ENCODE measurements at places on chromosomes 11 and 22.

GRCh38 chr11:126992065-126992803, 8.3 kb downstream of the KIRREL3 start:
- DNase-seq = peak; percentile 88

DNA sequence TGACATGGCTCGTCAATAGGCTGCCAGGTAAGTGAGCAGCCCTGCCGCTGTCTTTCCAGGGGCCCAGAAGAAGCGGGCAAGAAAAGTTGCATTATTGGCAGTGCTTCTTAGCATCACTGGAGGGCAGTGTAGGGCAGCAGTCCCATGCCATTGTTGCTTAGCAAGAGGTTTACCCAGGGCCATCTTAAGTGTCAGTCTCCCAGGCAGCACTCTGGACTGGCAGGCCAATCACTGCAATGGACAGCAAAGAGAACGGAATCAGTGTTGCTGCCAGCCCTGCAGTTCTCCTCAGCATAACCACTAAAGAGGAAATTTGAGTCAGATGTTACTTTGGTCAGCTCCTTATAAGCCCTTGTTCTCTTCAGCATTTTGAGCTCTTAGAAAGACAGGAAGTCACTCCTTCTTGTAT, 13.4 kb upstream of the GRK2 start:
- DNase-seq = peak; percentile 40

- DNase-seq = no peak
These were observed 40.4 kb downstream of the RRAS2 start for GRCh38 chr11:14318581-14318981.

DNA sequence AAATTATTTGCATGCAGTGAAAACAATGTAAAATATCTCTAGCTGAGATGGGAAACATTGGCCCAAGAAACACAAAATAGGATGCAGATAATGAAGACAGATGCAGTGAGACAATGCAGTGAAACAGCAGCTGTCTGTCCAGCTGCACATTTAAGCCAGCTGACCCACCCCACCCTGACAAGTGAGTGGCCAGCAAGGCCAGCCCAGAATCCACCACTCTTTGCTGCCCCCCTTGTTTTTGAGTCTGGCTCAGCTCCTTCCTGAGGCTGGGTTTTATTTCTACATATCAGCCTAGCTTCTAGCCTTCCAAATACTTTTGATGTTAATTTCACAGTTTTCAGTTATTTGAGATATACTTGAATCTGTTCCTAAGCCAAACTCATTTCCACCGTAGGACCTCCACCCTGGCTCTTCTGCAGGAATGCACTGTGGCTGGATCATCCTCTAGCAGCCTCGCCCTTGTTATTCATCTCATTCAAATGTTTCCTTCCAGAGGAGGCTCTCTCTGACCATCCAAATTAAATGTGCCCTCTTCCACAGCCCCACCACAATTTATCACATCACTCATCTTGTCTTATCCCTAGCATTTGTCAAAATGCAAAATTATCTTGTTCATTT, 154.1 kb upstream of the POU2AF2 start:
- peak; percentile 27 for DNase-seq

- no peak for DNase-seq
These were observed 959.8 kb downstream of the BRD1 start for GRCh38 chr22:48867891-48868290.

DNA sequence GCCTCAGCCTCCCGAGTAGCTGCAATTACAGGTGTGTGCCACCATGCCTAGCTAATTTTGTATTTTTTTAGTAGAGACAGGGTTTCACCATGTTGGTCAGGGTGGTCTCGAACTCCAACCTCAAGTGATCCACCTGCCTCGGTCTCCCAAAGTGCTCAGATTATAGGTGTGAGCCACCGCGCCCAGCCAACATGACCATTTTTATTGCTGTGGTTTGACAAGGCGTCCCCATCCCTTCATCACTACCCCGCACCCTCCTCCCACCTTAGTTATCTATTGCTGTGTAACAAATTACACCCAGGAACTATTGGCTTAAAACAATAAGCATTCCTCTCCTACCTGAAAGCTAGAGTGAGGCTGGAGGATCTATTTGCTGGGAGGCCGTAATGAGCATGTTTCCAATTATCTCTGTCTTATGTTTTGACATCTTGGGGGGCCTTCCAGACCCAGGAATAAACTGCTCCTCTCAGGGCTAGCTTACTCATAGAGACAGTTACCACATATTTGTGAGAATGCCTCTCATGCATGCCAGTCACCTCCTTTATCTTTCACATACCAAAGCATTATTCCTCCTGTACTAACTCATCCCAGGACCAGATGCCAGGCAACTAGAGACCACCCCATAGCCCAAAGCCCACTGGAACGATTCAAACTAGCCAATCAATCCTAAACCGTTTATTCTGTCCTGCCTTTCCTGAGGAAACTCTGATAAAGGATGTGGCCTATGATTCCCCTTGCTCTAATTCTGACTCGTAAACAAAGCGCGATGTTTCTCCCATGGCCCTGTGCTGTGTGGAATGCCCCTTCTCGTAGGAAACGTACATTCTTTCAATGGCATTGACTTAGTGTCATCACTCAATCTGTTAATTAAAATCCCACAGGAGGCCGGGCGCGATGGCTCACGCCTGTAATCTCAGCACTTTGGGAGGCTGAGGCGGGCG, 19.4 kb downstream of the SNU13 start:
- peak; percentile 35 for DNase-seq

GRCh38 chr22:50363166-50363802, 20.2 kb downstream of the PPP6R2 start:
- no peak for DNase-seq

DNA sequence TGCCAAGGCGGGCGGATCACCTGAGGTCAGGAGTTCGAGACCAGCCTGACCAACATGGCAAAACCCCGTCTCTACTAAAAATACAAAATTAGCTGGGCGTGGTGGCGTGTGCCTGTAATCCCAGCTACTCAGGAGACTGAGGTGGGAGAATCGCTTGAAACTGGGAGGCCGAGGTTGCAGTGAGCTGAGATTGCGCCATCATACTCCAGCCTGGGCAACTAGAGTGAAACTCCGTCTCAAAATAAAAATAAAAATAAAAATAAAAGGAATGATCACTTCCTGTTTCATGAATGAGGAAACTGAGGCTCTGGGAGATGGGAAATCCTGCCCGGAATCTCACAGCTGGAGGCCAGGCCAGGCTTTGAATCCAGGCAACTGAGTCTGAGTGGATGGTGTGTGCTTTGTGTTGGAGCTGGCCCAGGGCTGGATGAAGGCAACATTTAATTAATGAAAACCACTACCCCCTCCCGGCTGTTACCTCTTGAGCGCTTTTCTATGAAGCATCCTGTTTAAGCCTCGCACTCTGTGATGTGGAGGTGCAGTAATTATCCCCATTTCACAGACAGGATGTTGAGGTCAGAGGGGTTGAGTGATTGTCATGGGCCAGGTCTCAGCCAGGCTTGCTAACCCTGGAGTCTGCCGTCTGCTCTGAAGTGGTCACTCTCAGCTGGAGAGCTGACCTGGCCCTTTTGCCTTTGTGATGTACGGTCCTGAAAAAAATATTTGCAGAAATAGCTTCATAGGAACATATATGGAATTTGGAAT, 27.8 kb downstream of the LRP5 start:
- no peak for DNase-seq

DNA sequence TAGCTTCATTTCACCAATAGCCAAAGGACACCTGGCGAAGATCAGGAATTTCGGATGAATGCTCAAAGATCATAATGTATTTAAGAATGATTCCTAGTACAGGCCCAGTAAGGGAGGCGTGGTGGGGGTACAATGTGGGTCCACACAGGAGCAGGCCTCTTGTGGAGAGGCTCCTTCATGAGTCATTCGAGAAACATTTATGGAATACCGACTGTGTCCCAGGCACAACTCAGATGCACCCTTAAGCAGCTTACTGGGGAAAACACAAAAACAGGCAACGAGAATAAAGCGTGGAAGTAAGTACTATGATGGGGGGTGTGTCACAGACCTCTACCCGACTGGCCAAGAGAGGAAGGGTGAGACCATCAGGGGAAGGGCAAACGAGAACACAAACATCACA, 44.5 kb downstream of the SMCO4 start:
- no peak for DNase-seq

GRCh38 chr11:91927448-91927847, 297.2 kb upstream of the FAT3 start:
- DNase-seq = no peak

DNA sequence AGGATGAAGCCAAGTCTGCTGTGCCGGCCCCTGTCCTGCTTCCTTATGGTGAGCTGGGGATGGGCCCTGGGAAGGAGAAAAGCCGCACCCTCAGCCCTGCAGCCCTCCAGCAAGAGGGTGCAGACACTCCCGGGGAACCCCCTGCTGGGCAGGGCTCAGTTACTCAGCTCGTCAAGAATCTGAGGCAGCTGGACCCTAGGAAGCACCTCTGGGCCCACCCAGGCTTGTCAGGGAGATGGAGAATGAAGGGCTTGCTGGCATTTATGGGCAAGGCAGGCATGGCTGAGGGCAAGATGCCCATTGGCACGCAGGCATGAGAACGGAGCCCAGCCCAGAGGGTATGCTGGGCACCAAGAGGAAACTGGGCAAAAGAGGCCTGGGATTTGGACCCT, 12.9 kb downstream of the RELT start:
- DNase-seq = no peak

- DNase-seq = no peak
These were observed 256.5 kb upstream of the CADM1 start for GRCh38 chr11:115760461-115761320.

- no peak for DNase-seq
These were observed 103.1 kb downstream of the SNX19 start for GRCh38 chr11:130813196-130813595.

GRCh38 chr11:71998649-71999310, at the start of gene IL18BP:
TSS of gene IL18BP (plus strand) at chr11:71998909. CDS start at chr11:71999985, 1,076 bp downstream.
- no peak for DNase-seq

DNA sequence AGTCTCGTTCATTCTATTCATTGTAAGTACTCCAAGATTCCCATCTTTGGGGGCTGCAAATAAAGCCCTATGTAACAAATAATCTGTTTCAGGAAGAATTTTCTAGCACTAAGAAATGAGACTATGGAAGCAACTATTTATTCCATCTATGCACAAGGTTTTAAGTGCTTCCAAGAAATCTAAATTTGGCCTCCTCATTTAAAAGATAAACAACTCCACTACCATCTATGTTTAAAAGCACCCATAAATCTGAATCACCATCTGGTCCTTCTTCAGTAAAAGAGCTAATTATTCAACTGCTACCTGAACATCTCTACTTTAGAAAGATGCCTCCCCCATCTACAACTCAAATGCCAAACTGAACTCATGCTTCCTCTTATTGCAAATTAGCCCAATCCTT, 547.3 kb upstream of the LRRC4C start:
- no peak for DNase-seq

DNA sequence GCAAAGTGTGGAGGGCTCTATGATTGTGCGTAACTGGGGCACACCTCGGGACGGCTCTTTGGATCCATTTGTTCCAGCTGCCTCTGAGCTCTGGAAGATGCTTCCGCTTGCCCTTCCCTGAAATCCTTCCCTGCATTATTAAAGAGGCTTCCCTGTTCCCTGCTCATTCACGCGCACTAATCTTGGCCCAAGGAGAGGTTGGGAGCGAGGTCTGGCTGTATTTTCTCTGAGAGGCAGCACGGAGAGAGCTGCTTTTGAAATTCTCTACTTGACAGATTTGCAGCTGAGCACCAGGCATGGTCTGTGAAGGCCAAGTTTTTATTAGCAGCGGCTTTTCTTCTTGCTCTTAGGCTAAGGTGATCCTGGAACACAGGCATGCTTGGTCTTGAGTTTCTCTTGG, 94.8 kb upstream of the NTM start:
- DNase-seq = no peak

DNA sequence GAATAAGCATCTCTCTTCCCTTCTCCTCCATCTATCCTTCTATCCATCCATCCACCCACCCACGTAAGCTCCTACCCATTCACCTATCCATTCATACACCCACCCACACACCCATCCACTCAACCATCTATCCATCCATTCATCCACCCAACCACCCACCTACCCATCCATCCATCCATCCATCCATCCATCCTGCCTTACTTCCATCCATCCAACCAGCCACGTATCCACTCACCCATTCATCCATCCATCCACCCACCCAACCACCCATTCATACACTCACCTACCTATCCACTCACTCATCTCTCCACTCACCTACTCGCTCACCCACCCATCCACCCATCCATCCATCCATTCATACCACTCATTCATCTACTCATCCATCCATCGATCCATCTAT, 13.2 kb downstream of the TNNT3 start:
- no peak for DNase-seq

DNA sequence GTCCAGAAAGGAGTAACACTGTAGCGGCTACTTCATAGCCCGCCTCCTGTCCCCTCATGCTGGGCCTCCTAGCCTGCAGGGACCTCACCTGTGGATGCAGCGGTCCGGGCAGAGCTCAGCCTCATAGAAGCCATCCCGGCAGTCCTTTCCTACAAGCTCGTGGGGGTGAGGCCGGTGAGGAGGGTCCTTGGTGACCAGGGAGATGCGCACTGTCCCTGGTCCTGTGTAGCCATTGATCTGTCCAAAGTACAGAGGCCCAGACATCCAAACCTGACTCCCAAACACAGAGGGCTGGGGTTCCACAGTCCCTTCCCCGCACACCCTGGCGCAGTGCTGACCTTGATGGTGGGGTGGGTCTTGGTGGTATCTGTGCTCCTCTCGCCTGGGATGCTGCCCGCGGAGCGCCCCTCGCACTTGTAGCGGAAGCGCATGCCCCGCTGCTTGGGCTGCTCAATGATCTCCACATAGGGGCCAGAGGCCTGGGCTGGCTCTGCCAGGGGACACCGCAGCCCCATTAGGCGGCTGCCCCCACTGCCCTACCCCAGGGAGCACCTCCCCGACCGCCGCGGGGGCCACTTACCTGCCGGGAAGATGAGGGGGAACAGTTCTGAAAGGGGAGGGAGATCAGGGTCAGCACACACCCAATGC, 993 bp downstream of the RELA start:
- DNase-seq = no peak

GRCh38 chr22:21041937-21042336, 3.8 kb upstream of the LRRC74B start:
- DNase-seq = peak; percentile 57

GRCh38 chr11:116457336-116458007, 315.3 kb downstream of the BUD13 start:
- no peak for DNase-seq

GRCh38 chr11:77049026-77049425, 14.8 kb downstream of the B3GNT6 start:
- DNase-seq = no peak

DNA sequence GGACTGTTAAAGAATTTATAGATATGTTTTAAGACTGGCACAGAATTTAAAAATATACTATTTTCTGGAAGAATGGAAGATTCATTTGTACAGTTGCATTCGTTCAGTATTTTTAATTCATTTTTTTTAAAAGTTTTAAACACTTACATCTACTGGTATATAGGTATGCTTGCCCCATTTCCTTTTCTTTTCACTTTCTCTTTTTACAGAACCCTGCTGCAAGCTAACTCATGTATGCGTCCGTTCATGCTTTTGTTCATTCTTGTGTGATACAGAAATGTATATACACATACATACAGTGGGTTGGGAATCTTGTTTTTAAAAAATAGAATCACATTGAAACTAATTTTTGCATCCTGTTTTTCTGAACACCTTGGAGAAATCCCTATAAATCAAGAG, 31.0 kb downstream of the PACS1 start:
- no peak for DNase-seq

- peak; percentile 45 for DNase-seq
These were observed 875 bp downstream of the TCP11L1 start for GRCh38 chr11:33040033-33040861.

GRCh38 chr22:27130906-27131305, 473.5 kb downstream of the MIAT start:
- DNase-seq = no peak

- no peak for DNase-seq
These were observed 484.0 kb downstream of the METTL15 start for GRCh38 chr11:28592141-28592540.

GRCh38 chr11:14612694-14613093, 30.9 kb upstream of the PDE3B start:
- no peak for DNase-seq

Measured in adipocyte (in vitro differentiated cells).